ENCODE measurements at places on chromosomes 13 and 19. TPM values are rescaled to one million over a fixed set of nuclear protein-coding genes. Genes with fewer than 3 reads are reported as not detected.

Gene C19orf18
- total RNA-seq = 0.53 TPM

Gene TRPM4
- 39.2 TPM for total RNA-seq

Gene KCNRG
- total RNA-seq = 5.7 TPM

Gene CYP4F8
- not detected for total RNA-seq

Gene KCNN1
- total RNA-seq = 5.7 TPM

Gene CLIP3
- 25.7 TPM for total RNA-seq

Gene ZNF226
- 23.0 TPM for total RNA-seq
